ENCODE measurements at places on chromosomes 2 and 18. TPM values are rescaled to one million over a fixed set of nuclear protein-coding genes. Genes with fewer than 3 reads are reported as not detected.

- peaks cover 30% of the 10 kb centered on the region for H3K27me3 ChIP-seq
- no peak overlapping the region for H3K27ac ChIP-seq
- no peaks in the 10 kb centered on the region for H3K36me3 ChIP-seq
- H3K4me3 ChIP-seq, result no peak overlapping the region
Observed at GRCh38 chr2:241018051-241018891, 19.9 kb downstream of the SNED1 start.

NPPC gene
- total RNA-seq, result not detected

CDCA7 gene
- total RNA-seq, result 5.1 TPM

ACMSD gene
- total RNA-seq, result not detected

SERPINB11 gene
- not detected for total RNA-seq

UGT1A3 gene
- not detected for total RNA-seq

GREB1L gene
- 0.60 TPM for total RNA-seq

- no peaks in the 10 kb centered on the region for H3K4me1 ChIP-seq
- H3K27ac ChIP-seq, result no peak overlapping the region
- no peak for DNase-seq
- H3K4me3 ChIP-seq, result no peak overlapping the region
- H3K27me3 ChIP-seq, result no peaks in the 10 kb centered on the region
Observed at GRCh38 chr2:201996006-201996405, 37.6 kb upstream of the FZD7 start.

DNA sequence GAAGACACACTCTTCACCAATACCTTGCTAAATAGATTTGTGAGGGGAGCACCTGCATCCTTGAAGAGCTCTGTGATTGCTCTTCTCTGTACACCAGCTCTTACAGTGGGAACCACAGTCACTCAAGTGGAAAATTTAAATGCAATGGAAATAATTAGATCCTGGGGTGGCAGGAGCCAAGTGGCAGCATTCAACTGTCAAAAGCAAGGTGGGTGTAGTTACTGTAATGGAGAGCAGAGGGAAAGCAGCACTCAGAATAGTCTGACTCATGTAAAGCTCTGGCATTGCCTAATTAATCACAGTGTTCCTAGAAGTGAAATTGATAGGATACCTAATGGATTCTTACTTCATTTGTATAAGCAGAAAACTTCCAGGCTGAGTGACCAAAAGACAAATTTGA is 245.8 kb downstream of the KCNE4 start:
- no peak overlapping the region for H3K4me3 ChIP-seq
- no peak overlapping the region for H3K27ac ChIP-seq
- H3K4me1 ChIP-seq, result no peaks in the 10 kb centered on the region
- DNase-seq, result no peak
- no peaks in the 10 kb centered on the region for H3K27me3 ChIP-seq
- no peaks in the 10 kb centered on the region for H3K36me3 ChIP-seq

GRCh38 chr2:61677942-61678341 is 139.8 kb upstream of the XPO1 start:
- no peak overlapping the region for H3K4me3 ChIP-seq
- H3K27me3 ChIP-seq, result peaks cover 28% of the 10 kb centered on the region
- H3K4me1 ChIP-seq, result no peaks in the 10 kb centered on the region
- no peak for DNase-seq
- H3K27ac ChIP-seq, result no peak overlapping the region

POTEI gene
- total RNA-seq, result not detected

CCDC150 gene
- 6.1 TPM for total RNA-seq

GRCh38 chr18:3538954-3539617 is 89.1 kb downstream of the TGIF1 start:
- peak overlapping the region; percentile 43 for H3K27ac ChIP-seq
- H3K4me1 ChIP-seq, result peaks cover 16% of the 10 kb centered on the region
- H3K4me3 ChIP-seq, result no peak overlapping the region
- no peaks in the 10 kb centered on the region for H3K36me3 ChIP-seq
- peaks cover 4% of the 10 kb centered on the region for H3K27me3 ChIP-seq
- no peak for DNase-seq

SCN3A gene
- total RNA-seq, result not detected

- peaks cover 2% of the 10 kb centered on the region for H3K36me3 ChIP-seq
- no peaks in the 10 kb centered on the region for H3K27me3 ChIP-seq
- peaks cover 14% of the 10 kb centered on the region for H3K4me1 ChIP-seq
- DNase-seq, result no peak
- H3K4me3 ChIP-seq, result no peak overlapping the region
Observed at GRCh38 chr18:47163241-47163640, 12.9 kb downstream of the IER3IP1 start.

DNA sequence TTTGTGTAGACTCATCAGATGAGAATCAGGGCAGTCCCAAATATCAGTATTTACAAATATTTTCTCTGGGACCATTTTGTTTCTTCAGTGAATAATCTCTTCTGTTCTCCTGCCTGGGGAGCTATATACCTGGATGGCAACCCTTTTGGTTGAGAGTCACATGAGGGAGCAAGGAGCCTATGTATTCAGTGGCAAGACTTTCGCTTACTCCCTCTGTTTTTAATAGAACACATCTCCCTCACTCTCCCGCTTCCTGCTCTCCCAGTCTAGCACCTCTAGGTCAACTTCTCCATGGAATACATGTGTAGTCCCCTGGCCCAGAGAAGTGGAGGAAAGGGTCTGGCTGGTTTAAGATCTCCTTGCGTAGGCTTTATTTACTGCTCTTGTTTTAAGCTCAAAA is 600.3 kb downstream of the CCDC85A start:
- H3K36me3 ChIP-seq, result no peaks in the 10 kb centered on the region
- H3K27me3 ChIP-seq, result peaks cover 42% of the 10 kb centered on the region
- no peak overlapping the region for H3K4me3 ChIP-seq
- H3K4me1 ChIP-seq, result no peaks in the 10 kb centered on the region
- no peak overlapping the region for H3K27ac ChIP-seq

- no peaks in the 10 kb centered on the region for H3K36me3 ChIP-seq
- H3K27ac ChIP-seq, result no peak overlapping the region
- peaks cover 25% of the 10 kb centered on the region for H3K27me3 ChIP-seq
Observed at GRCh38 chr2:230569298-230569697, 143.3 kb upstream of the CAB39 start.

DNA sequence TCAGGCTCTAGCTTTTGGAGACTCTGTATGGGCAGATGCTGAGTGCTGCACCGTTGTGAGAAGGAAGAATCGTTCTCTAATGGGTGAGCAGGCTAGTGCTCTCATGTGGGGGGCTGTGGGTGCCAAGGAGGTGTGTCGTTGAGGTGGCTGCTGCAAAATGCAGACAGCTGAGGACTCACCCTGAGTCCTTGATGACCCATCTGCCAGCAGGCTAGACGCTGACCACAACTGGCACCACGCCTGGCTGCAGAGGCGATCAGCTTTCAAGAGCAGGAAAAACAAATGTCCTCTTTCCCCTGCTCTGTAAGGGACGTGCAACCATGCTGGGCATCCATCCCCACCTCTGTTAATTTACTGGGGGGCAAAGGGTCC is 48.2 kb downstream of the HAUS1 start:
- no peaks in the 10 kb centered on the region for H3K27me3 ChIP-seq
- no peak overlapping the region for H3K27ac ChIP-seq
- peaks cover 32% of the 10 kb centered on the region for H3K4me1 ChIP-seq
- peaks cover 1% of the 10 kb centered on the region for H3K36me3 ChIP-seq
- DNase-seq, result no peak

SLC19A3 gene
- not detected for total RNA-seq

GRCh38 chr2:181602017-181602416 is 54.9 kb downstream of the CERKL start:
- no peak overlapping the region for H3K4me3 ChIP-seq
- no peaks in the 10 kb centered on the region for H3K4me1 ChIP-seq
- no peak overlapping the region for H3K27ac ChIP-seq
- H3K27me3 ChIP-seq, result peaks cover 26% of the 10 kb centered on the region
- no peak for DNase-seq

DNA sequence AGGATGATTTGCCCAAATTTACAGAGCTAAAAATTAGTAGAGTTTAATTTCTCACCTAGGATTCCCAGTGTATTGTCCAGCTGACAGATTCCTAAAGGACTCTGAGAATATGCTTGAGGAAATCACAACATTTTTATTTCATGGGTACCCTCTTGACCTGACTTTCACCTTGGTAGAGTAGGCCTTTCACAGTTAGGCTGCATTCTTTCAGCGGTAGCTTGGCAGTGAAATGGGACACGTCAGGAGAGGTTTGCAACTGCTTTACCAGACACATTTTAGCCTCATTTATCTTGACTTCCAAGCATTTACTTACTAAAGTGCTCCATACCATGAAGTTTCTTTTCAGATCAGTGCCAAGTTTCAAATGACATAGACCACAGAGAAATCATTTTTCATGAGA is 937.9 kb upstream of the LRRTM1 start:
- no peak for DNase-seq
- no peak overlapping the region for H3K27ac ChIP-seq
- no peaks in the 10 kb centered on the region for H3K4me1 ChIP-seq

- peaks cover 3% of the 10 kb centered on the region for H3K36me3 ChIP-seq
- DNase-seq, result peak; percentile 34
Observed at GRCh38 chr2:45992021-45992740, 305.0 kb upstream of the EPAS1 start.

- no peak overlapping the region for H3K27ac ChIP-seq
- H3K4me1 ChIP-seq, result no peaks in the 10 kb centered on the region
Observed at GRCh38 chr2:59936048-59936447, 617.4 kb downstream of the BCL11A start.

DNA sequence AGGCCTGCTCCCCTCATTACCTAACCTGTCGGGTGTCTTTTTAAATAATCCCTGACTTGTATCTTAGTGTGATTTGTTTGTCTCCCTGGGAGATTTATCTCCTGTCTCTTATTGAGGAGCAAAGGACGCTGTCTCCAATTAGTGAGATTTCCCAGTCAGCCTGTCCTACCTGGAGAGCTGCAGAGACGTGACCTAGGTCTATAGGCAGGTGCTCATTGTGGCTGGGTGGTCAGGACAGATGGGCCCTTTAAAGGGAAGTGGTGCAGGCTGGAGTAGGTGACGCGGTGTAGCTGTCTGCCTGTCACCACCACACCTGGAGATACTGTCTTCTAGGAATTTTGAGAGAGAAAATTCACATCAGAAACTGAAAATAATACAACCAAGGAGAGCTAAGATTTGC is 28.0 kb downstream of the PLB1 start:
- H3K4me3 ChIP-seq, result no peak overlapping the region
- H3K27me3 ChIP-seq, result peaks cover 53% of the 10 kb centered on the region
- no peak overlapping the region for H3K27ac ChIP-seq
- H3K36me3 ChIP-seq, result no peaks in the 10 kb centered on the region

MEIS1 gene
- total RNA-seq, result 0.86 TPM

POU3F3 gene
- 35.5 TPM for total RNA-seq

DNA sequence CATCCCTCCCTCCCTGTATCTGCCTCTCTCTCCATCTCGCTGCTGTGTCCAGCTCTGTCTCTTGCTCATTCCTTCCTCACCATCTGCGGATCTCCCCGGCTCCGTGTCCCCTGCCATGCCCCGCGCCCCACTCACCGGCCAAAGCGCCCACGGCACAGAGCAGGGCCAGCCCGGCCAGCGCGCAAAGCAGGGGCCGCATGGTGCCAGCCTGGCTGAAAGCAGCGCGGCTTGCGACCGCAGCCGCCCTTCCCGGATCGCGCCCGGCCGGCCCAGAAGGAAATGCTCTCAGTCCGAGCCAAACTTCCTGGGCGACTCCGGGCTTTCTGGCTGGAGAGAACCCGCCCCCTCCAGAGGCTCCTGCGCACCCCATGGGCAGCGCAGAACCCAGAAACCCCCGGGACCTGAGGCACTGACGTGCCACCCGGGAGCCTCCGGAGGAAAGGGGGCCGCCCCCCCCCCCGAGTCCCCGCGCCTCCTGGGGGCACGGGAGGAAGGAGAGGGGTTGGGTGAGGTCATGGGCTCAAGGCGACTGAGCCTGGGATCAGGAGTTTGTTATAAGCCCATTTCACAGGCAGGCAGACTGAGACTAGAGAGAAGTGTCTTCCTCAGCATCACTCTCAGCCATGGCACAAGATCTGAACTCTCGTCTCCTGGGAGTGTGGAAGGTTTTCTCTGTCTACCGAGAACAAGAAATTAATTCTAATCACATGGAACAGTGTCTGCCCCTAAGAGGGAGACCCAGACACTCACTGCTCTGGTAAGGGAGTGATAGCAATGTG is 45.2 kb upstream of the RAB6C start:
- peak overlapping the region; percentile 4 for H3K4me3 ChIP-seq
- DNase-seq, result no peak
- no peaks in the 10 kb centered on the region for H3K36me3 ChIP-seq
- no peak overlapping the region for H3K27ac ChIP-seq
- H3K4me1 ChIP-seq, result peaks cover 5% of the 10 kb centered on the region

ARHGAP25 gene
- 0.43 TPM for total RNA-seq

DNA sequence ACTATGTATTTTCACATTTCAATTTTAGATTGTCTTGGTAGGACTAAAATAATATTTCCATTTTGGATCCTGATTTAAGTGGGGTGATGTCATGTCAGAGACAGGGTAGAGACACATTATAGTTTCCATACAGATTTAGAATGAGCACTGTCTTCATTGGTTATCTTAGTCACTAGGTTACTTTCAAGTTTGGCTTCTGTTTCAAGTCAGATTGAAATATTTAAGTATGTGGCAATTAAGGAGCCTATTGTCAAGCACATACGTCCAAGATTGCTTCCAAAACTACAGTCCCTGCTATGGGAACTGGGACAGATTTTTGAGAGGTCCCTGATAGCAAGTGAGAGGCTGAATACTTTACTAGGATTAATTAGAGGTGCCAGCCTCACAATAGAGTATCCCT is 89.2 kb upstream of the FAM117B start:
- DNase-seq, result no peak
- H3K27me3 ChIP-seq, result no peaks in the 10 kb centered on the region
- H3K4me3 ChIP-seq, result no peak overlapping the region
- H3K36me3 ChIP-seq, result peaks cover 24% of the 10 kb centered on the region
- peaks cover 36% of the 10 kb centered on the region for H3K4me1 ChIP-seq

DNA sequence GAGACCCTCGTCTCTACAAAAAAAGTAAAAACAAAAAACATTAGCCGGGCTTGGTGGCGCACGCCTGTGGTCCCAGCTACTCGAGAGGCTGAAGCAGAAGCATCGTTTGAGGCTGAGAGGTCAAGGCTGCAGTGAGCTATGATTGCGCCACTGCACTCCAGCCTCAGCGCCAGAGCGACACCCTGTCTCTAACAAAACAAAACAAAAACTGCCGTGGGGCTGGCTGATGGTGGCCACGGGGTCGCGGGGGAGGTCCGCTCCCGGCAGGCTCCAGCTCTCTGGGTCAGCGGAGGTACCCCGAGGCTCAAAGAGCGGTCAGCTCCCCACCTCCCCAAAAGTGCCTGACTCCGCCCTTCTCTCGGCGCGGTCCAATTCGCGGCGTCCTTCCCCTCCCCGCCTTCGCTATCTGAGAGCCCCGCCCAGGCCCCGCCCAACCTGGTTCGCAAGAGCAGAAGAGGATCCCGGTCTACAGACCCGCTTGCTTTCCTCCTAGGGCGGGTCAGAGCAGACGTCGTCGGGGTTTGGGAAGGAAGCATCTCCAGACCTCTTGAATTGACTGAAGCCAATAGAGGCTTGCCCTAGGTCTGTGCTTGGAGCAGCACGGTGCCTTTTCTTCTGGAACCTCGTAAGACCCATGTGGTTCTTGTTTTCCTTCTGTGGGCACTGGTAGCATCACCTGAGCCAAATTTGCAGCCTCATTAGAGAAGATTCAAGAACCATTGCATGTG is 7.8 kb downstream of the RAX start:
- no peaks in the 10 kb centered on the region for H3K36me3 ChIP-seq
- no peak for DNase-seq
- H3K27me3 ChIP-seq, result peaks cover 86% of the 10 kb centered on the region
- no peak overlapping the region for H3K27ac ChIP-seq
- peak overlapping the region; percentile 10 for H3K4me3 ChIP-seq

- no peak overlapping the region for H3K27ac ChIP-seq
- DNase-seq, result no peak
- peaks cover 12% of the 10 kb centered on the region for H3K4me1 ChIP-seq
- H3K36me3 ChIP-seq, result no peaks in the 10 kb centered on the region
Observed at GRCh38 chr2:69977186-69977585, 15.8 kb upstream of the ASPRV1 start.

Measured in osteocyte (in vitro differentiated cells).